ENCODE measurements at places on chromosomes 4 and X.

GRCh38 chrX:55014897-55015299 is 14.7 kb downstream of the APEX2 start:
- no peak for DNase-seq

DNA sequence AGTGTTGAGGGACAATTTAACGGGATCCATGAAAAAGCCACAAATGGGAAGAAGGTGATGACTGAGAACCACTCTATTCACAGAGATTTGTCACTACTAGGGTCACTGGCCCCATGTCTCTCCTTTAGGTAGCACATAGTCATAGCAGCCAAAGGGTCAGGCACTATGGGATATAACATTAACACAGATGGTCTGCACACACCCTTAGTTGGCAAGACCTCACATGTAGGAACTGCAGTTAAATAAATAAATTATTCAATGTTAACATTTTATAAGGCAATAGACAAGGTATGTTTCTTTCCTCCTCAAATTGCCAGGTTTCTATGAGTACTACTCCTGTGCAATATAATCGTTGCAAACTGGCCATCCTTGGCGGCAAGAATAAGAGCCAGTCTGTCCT is 10.9 kb downstream of the RASGEF1B start:
- no peak for DNase-seq

DNA sequence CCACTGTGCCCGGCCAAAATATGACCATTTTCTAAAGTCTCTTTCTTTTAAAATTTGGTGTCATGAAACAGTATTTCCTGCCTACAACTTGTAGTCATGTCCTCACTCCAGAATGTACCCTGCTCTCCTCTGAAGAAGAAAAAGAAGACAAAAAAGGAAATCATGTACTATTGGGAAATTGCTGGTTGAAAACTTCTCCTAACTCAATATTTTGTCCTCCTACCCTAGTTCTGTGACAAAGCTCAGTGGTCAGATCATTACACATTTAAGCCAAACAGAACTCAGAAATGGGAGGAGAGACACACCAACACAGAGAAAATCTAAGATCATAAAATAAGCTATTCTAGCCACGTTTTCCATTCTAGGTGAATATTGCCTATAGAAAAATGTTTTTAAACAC is 127.7 kb downstream of the IRF2 start:
- no peak for DNase-seq

DNA sequence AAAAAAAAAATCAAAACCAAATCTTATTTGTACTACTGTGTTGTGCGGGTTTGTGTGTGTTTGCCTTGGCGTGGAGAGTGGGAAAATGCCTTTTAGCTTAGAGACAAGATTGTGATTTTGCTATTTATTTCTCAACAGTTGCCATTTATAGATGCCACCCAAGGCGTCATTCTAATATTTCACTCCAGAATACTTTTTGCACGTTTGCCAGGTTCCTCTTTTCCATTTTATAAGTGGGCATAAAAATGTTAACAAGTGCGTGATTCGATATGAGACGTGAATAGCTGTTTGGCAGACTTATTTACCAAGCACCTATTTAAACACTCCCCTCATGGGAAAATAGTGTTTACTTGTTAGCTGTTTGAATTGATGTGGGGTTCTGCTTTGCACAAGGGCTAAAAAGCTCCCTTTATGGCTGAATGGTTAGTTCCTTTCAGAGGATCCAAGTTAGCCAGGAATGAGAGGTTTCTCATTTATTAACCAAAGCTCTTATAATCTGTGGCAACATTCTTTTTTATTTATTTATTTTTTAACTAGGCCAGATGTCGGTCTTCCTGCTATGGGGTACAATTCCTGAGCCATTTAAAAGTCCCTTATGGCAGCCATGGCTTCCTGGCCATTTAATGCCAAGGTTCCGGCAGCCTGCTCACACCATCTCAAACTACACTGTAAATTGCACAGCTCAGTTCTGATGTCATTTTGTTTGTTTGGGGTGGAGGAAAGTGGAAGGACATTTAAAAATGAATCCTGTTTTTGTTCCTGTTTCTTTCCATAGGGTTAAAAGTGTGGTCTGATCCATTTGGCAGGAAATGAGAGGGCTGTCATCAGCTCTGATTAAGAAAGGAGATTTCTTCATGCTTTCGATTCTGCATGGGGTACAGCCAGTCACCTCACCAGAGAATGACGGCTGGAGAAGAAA is 14.6 kb downstream of the SMIM20 start:
- DNase-seq = no peak

DNA sequence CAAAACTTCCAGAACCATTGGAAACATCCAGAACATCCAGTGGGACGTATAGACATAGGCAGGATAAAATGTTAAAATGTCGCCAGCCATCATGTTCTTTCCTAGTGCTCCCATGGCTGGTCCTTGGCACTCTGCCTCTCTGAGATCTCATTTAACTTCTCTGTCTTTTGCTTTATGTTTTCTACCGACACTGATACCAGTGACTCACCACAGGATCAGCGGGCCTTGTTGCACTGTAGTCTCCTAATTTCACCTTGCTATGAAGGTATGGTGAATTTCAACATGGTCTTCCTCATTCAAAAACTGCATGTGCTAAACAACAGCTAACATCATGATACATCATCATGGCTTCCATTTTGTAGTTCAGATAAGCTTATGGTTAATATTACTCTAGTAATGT is 521.0 kb upstream of the IGFBP7 start:
- no peak for DNase-seq
